Lower leg skin (tissue), 4 donors: ENCODE measurements at places on chromosomes 4 and X. TPM values are rescaled to one million over a fixed set of nuclear protein-coding genes. Genes with fewer than 3 reads are reported as not detected.

Gene TLR10
- not detected for total RNA-seq

Gene ODAPH
- not detected for total RNA-seq

Gene IL21
- total RNA-seq = not detected

Gene PCYT1B
- 0.04 TPM for total RNA-seq

Gene C4orf54
- total RNA-seq = not detected

- DNase-seq = no peak
Observed at GRCh38 chr4:95547715-95548471, 880 bp downstream of the UNC5C start.

DNA sequence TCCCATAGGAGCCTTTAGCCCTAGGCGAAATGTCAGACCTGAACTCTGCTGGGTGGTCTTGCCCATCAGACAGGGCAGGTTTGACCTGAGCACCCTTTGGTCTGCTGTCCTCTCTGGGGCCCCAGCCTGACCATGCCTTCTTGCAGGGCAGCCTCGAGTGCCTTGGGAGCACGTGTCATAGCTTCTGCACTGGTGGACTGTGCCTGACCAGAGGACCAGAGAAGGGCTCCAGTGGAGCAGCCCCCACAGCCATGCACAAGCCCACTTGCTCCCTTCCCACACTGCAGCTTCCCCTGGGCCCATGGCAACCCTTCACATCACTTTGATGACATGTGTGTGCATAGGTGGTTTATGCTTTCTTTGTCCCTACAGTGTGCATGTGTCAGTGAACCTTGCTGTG is 394.0 kb downstream of the TEX13C start:
- no peak for DNase-seq

- no peak for DNase-seq
Observed at GRCh38 chr4:145670422-145670821, 9.5 kb upstream of the C4orf51 start.

DNA sequence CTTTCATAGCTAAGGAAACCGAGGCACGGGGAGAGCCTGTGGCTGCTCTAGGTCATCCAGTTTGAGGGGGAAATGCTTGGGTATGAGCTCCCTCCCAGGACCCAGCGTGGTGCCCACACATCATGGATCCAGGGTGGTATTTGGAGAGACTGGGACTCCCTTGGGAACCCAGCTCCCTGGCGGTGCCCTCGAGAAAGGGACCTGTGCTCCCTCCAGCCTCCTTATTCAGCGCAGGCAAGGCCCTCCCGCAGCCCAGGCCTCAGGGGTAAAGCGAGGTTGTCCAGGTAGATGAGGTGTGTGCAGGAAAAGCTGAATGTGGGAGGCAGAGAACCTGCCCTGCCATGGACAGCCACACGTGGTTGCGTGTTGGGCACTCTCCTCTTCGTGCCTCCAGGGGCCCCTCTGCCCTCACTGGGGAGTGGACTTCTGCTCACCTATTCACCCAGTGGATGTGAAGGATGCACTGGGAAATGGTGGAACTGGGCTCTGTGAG is 53.8 kb upstream of the GPR78 start:
- DNase-seq = no peak

DNA sequence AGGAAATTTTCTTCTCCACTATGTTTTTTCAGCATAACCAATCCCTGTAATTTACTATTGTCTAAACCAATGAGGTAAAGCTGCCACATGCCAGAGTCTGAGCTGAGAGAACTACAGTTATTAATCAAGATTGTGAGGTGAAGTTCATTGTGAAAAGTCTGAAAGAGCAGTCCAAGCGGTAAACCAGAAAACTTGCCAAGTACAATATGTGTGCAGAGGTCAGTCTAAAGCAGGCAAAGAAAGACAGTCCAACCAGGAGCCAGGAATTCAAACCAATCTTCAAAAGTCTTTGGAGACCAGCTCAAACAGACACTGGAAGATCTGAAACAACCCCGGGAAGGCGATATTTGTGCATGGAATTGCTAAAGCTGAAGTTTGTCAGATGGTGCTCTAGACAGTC is 229.1 kb upstream of the POU3F4 start:
- DNase-seq = no peak

DNA sequence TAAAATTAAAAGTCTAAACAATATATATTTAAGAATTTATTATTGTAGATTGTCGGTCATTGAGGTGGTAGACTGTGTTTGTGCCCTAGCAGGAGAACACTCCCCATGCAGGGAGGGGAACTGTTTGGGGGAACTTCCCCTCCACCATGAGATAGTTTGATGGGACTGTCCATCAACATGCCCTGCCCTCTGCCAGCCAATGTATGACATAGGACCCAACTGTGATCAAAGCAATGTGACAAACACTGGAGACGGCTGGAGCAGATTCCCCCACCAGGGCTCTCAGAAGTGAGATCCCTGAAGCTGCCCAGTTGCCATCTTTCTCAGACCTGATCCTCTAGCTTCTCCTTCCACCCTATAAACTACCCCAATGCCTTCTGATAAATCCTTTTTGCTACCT is 44.9 kb downstream of the SH3KBP1 start:
- no peak for DNase-seq

DNA sequence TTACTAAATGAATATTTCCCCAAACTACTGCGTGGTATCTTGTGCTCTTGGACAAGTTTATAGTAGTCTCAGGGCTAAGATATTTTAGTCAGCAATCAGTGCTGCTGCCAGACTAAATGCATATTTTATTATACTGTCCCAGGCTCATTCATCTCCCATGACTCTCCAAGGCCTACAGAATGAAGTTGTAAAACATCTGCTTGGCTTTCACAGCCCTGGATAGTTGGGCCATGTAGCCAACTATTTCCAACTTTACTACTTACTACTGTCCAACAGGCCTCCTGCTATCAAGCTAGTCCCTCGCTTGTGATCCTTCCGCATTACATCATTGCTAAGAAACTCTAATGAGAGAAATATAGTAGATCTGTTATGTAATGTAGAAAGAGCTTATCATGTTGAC is 31.4 kb downstream of the MAGEB16 start:
- no peak for DNase-seq

- no peak for DNase-seq
Observed at GRCh38 chr4:139044291-139044690, 28.7 kb downstream of the NOCT start.

DNA sequence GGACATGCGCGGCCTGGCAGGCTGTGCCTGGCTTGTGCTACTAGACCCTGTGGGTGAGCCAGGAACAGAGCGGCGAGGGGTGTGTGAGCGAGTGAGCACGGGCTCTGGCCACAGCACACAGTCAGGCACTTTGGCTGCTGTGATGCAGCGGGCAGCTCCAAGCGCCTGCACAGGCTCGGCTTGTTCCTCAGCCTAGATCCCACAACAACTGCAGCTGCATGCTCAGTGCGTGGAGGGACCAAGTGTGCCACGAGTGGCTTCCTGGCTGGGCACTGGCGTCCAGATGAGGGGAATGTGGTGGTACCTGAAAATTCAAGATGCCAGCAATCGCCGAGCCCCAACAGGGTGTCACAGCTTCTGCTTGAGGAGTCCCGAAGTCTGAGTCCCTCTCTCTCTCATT is 1056.6 kb downstream of the RAPGEF2 start:
- no peak for DNase-seq

- no peak for DNase-seq
Observed at GRCh38 chrX:15292861-15293260, 22.6 kb downstream of the ASB11 start.

GRCh38 chr4:82482387-82482786 is 52.0 kb downstream of the ENOPH1 start:
- DNase-seq = no peak

- no peak for DNase-seq
Observed at GRCh38 chr4:165926307-165926706, 53.3 kb downstream of the TLL1 start.

DNA sequence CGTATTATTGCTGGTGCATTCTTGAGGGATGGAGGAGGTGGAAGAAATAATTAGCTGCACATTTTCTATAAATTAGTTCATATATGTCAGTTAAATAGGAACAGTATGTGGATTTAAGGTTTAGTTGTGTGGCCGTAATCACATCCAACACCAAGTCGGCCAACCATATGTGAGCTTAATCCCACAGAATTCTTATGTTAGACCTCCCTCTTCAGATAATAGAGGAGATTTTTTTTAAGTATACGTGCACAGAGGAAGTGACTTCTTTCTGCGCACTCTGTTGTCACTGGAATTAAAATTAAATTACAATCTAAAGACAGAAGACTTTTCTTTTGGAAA is 2.1 kb downstream of the SEPTIN11 start:
- no peak for DNase-seq

GRCh38 chrX:95728446-95728845 is 956.2 kb upstream of the DIAPH2 start:
- no peak for DNase-seq

- DNase-seq = no peak
Observed at GRCh38 chrX:76796311-76796710, 368.8 kb downstream of the MAGEE1 start.
